ENCODE measurements at places on chromosomes 7 and 10. TPM values are rescaled to one million over a fixed set of nuclear protein-coding genes. Genes with fewer than 3 reads are reported as not detected.
A peak's percentile ranks its signal among the peaks of the same experiment; 100 is the strongest.

SLC18A3 gene
- not detected for polyA plus RNA-seq

MTERF1 gene
- 10.6 TPM for polyA plus RNA-seq

CDC14C gene
- polyA plus RNA-seq: not detected

DMBT1 gene
- 0.03 TPM for polyA plus RNA-seq

MDFIC gene
- 10.6 TPM for polyA plus RNA-seq

PYROXD2 gene
- 8.9 TPM for polyA plus RNA-seq

RASA4B gene
- polyA plus RNA-seq: 21.1 TPM

TAS2R16 gene
- polyA plus RNA-seq: not detected

ZNF12 gene
- 14.1 TPM for polyA plus RNA-seq

CYP51A1 gene
- polyA plus RNA-seq: 23.7 TPM

HABP2 gene
- 0.25 TPM for polyA plus RNA-seq

GRCh38 chr10:116355341-116355740 is 31.1 kb downstream of the CCDC172 start:
- no peak for DNase-seq

GRCh38 chr10:75181073-75181472 is 29.5 kb upstream of the VDAC2 start:
- no peak for DNase-seq

- DNase-seq: no peak
These were observed 10.4 kb downstream of the TAX1BP1 start for GRCh38 chr7:27750316-27750715.

GRCh38 chr7:46513447-46513848 is 592.4 kb upstream of the IGFBP3 start:
- DNase-seq: no peak

DNA sequence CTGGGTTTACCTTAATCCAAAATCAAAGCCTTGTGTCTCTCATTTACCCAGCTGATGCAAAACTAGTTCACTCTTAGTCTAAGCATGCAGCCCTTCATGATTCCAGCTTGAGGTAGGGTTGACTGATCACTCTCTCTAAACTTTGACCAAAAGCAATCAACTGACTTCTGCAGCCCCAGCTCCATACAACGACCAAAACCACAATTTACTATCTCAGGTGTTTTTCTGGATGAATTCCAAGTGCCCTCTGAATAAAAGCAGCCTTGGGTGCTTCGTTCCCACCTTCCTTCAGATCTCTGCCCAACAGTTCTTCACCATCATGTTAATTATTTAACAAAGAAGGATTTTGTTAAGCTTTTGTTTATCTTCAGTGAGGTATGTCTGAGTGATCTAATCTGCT is 62.6 kb downstream of the CCDC6 start:
- DNase-seq: no peak

DNA sequence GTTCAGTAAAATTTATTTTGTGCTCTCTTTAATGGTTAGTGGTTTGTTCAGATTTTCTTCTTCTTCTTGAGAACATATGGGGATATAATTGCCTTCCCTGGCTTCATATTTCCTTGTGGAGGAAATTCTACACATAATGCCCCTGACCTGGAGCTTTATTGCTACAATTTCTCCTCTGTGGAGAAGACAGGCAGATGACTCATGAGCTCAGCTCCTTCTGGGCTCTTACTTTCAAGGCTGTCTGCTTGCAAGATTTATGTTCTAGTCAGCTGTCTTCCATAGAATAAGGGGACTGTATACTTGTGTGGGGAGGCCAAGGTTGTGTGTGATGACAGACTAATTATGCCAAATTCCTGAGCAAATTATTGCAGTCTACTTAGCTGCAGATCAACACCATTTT is 1.6 kb downstream of the LRRD1 start:
- no peak for DNase-seq

DNA sequence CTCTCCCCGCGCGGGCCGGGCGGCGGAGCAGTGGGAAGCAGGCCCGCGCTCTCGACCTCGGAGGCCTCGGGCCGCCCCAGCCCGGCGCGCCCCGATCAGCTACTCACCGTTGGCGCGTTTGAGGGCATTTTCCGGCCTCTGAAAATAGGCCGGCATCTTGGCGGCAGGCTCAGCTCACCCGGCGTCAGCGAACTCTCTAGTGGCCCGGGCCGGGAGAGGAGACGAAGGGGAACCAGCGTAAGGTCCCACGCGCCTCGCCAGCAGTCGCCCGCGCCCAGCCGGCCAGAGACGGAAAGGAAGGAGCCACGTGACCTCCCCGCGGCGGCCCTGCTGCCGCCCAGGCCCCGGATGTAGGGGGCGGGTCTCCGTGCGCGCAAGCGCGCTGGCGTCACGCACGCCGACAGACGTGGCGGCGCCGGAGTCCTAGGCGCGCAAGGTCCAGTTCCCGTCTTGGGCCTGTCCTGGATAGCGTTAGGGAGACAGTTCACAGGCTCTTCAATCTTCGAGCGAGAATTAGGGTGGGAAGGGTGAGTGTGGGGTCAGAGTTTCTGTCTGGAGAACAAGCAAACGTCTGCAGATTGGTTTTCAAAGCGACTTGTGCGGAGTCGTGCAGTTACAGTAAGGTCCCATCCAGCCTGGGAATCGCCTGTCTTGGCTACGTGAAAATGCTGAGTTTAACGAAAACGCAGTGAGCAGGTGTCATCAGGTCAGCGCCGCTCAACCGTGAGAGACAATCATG is at the start of gene EIF3A:
Gene EIF3A (minus strand): TSS at position 297 of the 739 bp plus-strand sequence. CDS start 141 bp downstream, at position 156.
- DNase-seq: peak; percentile 96

All from ovary (tissue), 10 donors.